Immature natural killer cell (primary cell): ENCODE measurements at places on chromosomes 6 and 20. TPM values are rescaled to one million over a fixed set of nuclear protein-coding genes. Genes with fewer than 3 reads are reported as not detected.

GRCh38 chr6:125375821-125376220, 74.1 kb upstream of the HDDC2 start:
- no peak for DNase-seq

SRSF12 gene
- not detected for polyA plus RNA-seq

SLC17A1 gene
- not detected for polyA plus RNA-seq

- DNase-seq, result no peak
These were observed 29.0 kb upstream of the MANEA start for GRCh38 chr6:95548188-95548786.

DNA sequence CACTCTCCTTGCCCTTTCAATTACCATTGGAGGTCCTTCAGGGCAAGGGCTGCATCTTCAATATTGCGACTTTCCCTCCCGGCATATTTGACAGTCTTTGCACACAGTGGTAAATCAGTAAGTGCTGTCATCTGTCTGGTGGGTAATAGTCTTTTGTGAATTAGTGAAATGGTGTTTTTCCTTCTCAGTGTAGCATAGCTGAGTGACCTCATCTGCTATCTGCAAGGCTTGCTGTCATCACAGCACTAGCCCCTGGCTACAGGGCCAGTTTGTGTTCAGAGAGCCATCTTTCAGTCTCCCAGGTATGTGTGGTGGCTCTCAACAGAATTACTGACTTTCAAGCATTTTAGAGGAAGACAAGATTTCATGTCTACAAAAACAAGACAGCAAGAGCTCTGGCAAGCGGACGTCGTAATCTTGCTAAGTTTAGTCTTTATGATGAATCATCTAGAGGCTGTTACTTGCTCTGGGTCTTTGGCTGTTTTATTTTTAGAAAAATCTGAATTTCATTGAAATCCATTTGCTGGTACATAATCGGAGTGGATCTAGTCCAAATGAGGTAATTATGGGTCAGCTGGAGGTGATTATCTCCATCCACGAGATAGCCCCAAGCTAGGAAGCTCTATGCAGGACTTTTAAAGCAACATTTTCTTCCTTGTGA, 528.9 kb downstream of the EPM2A start:
- no peak for DNase-seq

DNA sequence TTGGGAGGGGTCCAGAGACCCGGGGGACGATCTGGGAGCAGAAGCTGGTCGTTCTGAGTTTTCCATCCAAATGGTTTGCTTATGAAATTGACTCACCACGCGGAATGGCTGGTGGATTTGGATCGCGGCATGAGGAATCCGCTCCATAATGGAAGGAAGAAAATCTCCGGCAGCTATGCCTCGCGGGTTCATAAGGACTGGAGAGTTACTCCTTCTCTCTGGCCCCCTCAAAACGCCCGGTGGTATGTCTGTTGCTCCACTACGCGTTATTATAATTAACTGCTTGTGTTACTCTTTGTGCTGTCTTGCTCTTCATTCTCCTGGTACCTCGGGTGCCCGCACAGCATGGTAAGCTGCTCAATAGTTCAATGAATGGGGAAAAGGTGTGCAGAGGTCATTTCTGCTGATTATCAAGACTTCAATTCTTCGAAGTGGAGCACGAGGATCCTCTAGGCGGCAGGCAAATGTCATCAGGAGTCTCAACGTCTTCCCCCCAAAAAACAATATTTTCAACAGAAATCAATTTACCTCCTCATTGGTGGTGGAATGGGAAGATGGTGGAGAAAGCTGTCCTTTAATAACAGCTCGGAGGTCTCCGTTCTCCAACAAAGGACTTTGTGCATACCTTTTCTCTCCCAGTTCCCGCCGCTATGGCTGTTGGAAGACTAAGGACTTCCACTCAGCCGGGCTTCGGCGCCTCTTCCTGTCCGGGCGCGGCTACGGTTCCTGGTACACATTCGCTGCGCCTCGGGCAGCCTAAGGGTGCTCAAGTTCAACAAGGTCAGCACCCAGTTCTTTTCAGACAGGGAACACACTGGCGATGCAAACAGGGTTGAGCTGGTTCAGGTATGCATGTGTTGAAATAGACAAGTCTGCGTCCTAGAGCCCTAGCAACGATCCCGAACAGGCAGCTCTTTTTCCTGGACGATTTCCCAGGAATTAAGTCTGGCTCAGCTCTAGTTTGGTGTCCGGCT, 9.2 kb upstream of the PRSS16 start:
- DNase-seq, result no peak

ADGB gene
- not detected for polyA plus RNA-seq
